ENCODE measurements at places on chromosomes 5 and 9.

DNA sequence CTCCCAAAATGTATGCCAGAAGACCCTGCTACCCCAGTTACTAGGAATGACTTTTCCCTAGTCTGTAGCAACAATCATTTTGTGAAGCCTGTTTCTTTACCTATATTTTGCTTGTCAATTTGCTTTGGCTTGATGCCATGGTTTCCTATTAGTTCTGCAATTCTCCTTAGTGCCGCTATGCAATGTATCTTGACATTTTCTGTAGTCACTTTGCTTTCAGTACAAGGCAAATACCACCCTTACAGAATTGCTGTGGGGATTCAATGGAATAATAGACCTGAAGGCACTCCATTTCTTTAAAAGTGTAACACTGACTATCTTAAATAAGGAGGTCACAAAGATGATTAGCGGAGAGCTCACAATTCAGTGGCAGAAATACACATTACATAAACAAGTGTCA lies 291.1 kb downstream of the NR2F1-AS1 start:
- DNase-seq = no peak

GRCh38 chr5:134136221-134136631 lies 21.7 kb downstream of the TCF7 start:
- no peak for DNase-seq

DNA sequence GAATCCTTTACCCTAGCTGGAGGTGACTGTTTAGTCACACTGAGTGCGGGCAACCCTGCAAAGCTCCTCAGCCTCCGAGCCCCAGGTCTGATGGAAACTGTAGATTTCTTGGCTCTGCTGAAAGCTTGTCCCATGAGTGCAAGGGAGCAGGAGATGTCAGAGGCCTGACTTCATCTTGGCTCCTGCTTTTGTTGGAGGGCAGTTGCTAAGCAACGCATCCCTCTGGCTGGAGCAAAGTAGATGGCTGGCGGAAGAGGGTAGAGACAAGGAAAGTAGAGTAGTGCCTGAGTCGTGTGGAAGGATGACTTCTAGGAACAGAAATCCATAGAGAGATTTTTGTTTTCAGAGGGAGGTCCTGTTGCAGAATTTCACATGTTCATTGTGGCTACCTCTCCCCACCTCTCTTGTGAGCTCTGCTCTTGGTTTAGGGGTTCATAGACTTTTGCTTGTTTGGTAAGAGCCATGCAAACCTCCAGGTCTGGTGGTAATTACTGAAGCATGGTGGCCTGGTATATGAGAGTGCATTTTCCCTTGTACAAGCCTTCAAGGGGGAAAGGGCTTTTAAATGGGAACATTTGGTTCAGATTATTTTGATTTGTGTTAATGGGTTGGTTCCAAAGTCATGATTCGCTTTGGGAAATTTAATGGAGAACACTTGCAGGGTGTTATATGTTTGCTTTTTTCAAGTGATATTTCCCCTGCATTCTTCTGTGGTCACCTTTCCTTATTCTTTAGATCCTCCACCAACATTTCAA lies 71.5 kb downstream of the ARHGAP26 start:
- no peak for DNase-seq

- DNase-seq = no peak
Observed at GRCh38 chr5:171630350-171631065, 155.1 kb upstream of the SMIM23 start.

- DNase-seq = no peak
Observed at GRCh38 chr5:69000216-69000919, 93.4 kb upstream of the SLC30A5 start.

DNA sequence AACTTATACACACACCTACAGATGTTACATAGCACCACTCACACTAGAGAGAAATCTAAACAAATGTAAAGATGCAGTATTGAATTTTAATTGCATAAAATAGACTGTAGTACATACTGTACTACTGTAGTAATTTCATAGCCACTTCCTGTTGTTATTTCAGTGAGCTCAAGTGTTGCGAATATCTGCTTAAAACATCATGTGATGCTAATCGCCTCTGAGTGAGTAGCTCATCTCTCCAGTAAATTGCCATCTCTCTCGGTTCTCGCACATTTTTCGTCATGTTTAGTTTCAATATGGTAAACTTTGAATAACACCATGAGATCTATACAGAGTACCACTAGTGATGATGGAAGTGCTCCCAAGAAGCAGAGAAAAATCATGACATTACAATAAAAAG lies 22.0 kb upstream of the ARHGEF28 start:
- no peak for DNase-seq
